ENCODE measurements at places on chromosomes 3 and 15.
A peak's percentile ranks its signal among the peaks of the same experiment; 100 is the strongest.

DNA sequence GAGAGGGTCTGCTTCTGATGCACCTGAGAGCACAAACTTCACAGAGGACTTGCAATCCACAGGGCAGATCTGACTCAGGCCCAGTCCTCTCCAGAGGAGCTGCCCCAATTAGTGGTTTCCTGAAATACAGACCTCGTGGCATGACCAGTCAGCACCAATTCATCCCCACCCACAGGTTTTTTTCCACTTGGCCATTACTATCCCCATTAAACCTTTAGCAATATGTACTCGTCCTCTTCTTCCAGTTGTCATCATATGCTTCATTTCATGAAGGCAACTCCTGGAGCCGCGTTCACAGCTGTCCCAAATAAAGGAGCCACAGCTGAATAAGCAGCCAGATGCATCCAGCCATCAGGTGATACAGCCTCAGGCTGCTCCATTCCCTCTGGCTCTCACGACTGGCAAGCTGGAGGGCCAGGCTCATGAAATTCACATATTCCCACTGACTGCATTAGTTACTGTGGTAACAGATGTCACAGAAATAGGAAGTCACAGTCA lies 163.1 kb downstream of the FMN1 start:
- DNase-seq, result no peak

- DNase-seq, result no peak
These were observed 9.3 kb downstream of the DIS3L start for GRCh38 chr15:66302489-66303278.

- DNase-seq, result peak; percentile 4
These were observed 994 bp downstream of the MESP1 start for GRCh38 chr15:89749951-89750559.

- no peak for DNase-seq
These were observed 253.3 kb downstream of the PTPRG start for GRCh38 chr3:61814674-61815073.

- DNase-seq, result no peak
These were observed 48.3 kb downstream of the MB21D2 start for GRCh38 chr3:192869131-192870031.

GRCh38 chr3:42819351-42819965 lies 10.2 kb downstream of the ACKR2 start:
- peak; percentile 52 for DNase-seq

- DNase-seq, result no peak
These were observed 22.2 kb upstream of the RIOX2 start for GRCh38 chr3:97994328-97994945.

GRCh38 chr3:8970971-8971589 lies 7.8 kb upstream of the RAD18 start:
- DNase-seq, result peak; percentile 19

GRCh38 chr15:68343579-68344225 lies 66.2 kb downstream of the FEM1B start:
- DNase-seq, result no peak

DNA sequence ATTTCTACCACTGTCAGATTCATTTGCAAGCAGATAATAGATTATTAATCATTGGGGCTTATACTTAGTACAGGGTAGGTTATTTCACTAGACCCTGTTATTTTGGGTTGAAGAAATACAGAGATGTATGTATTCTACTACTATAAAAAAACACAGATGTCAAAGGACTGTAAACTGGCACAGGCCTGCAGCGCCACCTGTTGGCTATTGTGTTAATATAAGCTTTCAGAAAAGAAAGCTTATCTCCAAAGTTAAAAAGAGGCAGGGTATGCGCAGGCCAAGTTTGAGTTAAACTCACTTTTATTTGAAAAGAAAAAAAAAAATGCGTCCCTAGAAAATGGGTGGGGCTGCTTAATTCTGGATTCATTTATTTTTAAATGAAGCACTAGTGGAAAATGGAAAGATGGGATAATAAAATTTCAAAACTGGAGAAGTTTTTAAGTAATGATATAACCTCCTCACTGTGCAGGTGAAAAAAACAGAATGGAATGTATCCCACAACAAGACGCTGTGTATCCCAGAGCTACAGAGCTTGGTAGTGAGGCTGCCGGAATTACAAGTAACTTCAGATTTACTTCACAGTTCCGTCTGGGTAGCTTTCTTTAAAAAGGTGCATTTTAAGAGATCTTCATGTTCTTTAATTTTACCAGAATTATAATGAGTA lies 407.2 kb upstream of the TGFBR2 start:
- no peak for DNase-seq

- DNase-seq, result no peak
These were observed 41.4 kb downstream of the SSUH2 start for GRCh38 chr3:8603115-8603710.

DNA sequence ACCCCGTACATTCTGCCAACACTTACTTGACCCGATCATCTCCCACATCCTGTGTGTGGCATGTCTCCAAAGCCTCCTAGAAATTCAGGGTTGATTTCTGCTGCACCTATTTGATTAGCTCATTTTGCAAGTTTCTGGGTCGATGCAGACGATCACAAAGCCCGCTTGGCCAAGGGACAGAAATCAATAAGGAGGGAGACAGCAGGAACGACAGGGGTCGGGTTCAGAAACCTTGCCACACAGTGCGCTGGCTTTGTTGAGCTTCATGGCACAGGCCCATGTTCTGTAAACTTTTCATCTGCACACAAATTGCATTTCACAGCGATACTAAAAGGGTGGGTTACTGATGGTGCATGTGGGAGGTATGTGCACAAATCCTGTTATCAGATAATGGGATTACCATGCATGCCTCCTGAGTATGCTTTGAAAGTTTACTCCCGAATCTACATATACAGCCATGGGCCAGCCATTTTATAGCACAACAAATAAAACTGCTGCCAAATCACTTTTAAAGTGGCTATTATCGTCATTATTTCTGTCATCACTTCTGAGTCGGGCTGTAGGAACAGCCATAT lies 95.9 kb upstream of the ATP11B start:
- no peak for DNase-seq

GRCh38 chr3:30475038-30475808 lies 131.2 kb upstream of the TGFBR2 start:
- DNase-seq, result no peak

GRCh38 chr3:62135741-62136140 lies 237.6 kb downstream of the FEZF2 start:
- no peak for DNase-seq

DNA sequence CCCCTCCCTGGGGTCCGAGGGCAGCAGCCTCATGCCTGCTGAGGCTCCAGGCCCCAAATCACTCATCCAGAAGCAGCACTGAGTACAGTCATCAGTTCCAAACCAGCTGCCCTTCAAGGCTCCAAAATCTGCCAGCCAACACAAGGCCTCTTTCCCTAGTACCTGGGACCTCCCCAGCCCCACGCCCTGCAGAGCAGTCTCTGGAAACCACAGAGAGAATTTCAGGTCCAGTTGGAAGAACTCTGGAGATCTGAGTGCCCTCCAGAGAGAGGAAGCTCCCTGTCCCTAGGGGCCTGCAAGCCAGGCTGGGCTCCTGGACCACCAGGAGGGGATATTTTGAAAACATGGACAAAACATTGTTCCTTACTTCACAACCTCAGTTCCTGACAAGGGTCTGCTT lies 26.2 kb downstream of the TKT start:
- DNase-seq, result no peak

DNA sequence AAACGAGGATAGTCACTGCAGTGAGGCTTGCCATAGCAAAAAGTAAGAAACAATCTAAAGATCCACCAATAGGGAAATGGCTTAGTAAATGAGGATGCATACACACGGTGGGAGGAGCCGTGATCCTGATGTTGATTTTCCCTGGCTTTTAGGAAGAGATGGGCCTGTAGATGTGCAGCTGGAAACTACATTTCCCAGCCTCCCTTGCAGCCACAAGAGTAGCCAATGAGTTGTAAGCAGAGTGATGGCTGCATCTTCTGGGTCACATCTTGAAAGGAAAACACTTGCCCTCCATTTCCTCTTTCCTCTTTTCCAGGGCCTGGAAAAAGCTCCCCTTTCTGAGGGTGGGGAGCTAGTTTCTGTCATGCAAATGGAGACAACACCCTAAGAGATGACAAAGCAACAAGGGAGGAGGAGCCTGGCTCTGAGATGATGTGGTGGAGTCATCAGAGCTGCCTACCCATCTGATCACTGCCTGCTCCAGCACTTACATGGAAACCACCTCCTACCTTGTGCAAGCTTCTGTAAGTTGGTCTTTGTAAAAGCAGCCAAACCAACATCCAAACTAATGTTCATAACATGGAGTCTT lies 139.1 kb downstream of the TLE3 start:
- DNase-seq, result no peak

GRCh38 chr15:82846621-82847020 lies 37.2 kb downstream of the WHAMM start:
- DNase-seq, result no peak

GRCh38 chr15:33638453-33638852 lies 327.7 kb downstream of the RYR3 start:
- no peak for DNase-seq

DNA sequence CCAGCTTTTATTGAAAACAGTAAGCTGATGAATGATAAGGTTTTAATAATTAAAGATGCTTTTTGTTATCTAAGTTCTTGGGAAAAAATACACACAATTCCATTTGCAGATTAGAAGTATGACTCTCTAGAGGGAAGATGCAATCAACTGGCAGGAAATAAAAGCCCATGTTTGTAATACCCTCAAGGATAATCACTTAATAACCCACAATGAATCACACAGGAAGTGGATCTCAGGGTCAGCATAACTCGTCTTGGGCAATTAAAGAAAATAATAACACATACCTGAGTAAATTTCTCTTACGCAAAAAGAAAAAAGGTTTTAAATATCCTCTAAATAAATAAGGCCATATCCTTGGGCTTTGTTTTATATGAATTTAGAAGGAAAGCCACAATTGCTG lies 9.4 kb upstream of the EID1 start:
- DNase-seq, result no peak

DNA sequence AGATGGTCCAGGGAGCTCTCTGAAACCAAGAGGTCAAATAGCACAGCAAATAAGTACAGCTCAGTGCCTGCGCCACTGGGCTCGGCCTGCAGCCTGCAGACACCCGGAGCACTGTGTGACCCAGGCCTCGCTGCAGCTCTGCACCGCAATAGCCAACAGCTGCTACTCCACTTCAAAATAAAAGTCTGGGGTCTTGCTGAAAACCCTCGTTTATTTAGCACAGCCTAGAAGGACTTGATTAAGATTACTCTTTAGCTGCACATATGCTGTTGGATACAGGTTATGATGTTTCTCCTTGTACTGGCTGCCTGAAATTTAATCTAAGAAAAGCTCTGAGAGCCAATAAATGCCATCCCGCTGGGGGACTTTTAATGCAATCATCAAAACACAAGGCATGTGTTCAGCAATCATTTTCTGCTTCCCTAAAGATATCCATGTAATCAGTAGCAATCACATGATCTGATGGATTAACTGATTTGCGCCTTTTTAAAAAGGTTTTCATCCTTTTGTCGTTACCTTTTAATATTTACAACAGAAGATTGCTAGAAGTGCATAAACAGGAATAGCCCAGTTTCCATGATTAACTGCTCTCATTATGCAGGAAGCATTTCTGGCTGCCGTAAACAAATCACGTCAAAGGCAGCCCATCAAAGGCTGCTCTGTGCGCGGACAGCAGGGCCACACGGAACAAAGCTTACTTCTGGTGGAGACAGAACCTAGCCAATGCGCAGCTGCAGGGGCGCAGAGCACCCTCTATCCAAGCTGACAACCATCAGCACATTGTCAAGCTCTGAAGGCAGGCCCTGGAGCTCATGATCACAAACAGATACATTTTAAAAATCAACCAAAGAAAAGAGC lies 58.8 kb downstream of the CLASP2 start:
- peak; percentile 11 for DNase-seq

- no peak for DNase-seq
These were observed 33.0 kb upstream of the TEX264 start for GRCh38 chr3:51637941-51638471.

GRCh38 chr3:120425572-120426250 lies 25.1 kb downstream of the FSTL1 start:
- DNase-seq, result no peak

DNA sequence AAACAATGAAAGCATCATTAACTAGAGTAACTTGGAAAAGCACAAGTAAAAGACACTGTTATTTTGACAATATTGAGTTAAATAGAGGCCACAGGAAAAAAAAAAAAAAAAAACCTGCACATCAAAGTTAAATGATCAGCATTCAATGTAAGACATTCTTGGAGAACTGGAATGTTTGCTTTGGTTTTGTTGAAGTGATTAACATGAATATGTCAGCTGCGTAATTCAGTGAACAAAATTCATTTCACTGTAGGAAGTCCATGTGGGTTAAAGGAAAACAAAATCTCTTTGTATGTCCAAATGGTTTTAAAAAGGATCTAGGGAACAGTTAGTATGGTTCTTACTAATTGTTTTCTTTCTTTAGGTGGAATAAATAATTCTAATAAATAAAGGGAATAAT lies 252.8 kb upstream of the CNTN6 start:
- no peak for DNase-seq

DNA sequence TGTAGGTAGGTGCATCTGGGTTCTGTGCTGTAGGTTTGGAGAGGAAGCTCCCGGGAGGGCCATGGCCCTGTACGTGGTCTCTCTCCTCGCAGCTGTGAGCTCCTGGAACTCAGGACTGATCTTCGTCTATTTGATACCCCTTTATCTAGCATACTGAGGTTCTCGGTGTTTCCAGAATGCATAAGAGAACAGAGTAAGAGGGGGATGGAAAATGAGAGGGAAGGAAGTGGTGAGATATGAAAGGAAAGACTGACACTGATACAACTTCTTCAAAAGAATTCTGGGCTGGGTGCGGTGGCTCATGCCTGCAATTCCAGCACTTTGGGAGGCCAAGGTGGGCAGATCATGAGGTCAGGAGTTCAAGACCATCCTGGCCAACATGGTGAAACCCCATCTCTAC lies 90.7 kb downstream of the CHRD start:
- no peak for DNase-seq

DNA sequence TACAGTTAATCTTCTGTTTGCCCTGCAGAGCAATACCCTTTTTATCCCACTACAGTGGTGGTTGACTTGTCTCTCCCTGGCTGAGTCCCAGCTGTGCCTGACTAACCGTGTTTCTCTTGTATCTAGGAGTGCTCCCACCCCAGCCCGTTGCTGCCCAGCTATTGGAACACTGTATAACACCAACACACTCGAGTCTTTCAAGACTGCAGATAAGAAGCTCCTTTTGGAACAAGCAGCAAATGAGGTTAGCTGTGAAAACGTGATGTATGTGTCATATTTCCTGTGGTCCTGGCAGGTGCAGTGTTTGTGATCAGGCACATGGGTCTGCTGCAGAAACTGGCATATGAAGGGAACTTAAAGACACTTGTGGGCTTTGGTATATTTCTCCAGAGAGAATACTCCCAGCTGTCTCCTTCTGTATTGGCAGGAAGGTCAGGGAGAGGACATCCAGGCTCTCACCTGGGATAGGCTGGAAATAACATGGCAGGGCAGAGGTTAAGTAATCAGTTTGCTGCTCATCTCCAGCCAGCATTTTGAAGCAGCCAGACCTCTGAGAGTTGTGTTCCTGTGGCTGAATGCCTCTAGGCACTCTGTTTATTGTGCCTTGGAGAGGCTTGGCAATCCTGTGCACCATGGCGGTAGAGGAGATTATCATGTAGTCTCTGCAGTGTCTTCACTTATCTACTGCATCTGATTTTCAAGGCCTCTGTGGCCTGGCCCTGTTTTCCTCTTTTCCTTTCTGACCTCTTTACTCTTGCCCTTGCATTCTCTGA lies 34.8 kb downstream of the ATG7 start:
- no peak for DNase-seq
